ENCODE measurements at places on chromosomes 4 and X.

DNA sequence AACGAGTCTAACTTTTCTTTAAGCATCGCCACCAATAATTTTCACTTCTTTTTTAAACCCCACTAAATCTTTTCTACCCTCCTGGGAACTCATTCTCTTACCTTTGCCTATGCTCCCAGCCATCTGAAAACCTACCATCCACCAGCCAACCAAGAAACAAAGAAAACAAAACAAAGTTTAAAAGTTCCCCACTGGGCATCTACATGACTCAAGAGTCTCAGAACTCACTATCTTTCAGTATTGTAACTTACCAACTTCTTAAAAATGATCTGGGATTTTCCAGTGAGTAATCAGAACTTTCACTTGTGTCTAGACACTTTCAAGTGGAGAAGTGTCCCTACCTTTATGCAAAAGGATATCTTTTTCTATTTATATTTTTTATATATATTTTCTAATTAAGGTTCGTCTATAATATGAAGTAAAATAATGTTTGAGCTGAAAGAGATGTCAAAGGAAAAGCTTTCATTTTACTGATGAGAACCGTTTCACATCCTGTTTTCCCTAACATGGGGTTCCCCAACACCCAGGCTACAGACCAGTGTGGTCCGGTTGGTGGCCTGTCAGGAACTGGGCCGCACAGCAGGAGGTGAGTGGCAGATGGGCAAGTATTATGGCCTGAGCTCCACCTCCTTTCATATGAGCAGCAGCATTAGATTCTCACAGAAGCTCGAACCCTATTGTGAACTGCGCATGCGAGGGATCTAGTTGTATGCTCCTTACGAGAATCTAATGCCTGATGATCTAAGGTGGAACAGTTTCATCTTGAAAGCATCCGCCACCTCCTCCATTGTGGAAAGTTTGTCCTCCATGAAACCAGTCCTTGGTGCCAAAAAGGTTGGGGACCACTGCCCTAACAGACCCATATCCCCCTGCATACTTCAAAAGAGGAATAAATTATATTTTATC, 9.8 kb upstream of the TIGD2 start:
- DNase-seq, result peak; percentile 27

GRCh38 chr4:8708401-8709021, 115.9 kb downstream of the CPZ start:
- DNase-seq, result no peak

DNA sequence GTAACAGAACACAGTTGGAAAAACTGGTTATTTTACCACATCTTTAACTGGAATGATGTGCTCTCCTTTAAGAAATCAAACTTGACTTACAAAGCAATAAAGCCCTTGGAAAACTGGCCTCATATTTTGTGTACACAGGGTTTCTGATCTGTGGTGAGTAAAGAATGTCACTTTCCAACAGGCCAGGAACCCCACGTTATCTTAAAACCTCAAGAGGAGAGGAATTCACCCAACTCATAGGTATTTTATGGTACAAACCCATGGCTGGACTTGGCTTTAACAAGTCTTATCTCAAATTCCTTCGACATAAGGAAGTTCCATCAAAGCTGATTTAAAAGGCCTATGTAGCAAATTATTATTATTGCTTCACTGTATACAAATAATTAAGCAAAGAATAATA, 1735.1 kb downstream of the PCDH7 start:
- DNase-seq, result peak; percentile 45

DNA sequence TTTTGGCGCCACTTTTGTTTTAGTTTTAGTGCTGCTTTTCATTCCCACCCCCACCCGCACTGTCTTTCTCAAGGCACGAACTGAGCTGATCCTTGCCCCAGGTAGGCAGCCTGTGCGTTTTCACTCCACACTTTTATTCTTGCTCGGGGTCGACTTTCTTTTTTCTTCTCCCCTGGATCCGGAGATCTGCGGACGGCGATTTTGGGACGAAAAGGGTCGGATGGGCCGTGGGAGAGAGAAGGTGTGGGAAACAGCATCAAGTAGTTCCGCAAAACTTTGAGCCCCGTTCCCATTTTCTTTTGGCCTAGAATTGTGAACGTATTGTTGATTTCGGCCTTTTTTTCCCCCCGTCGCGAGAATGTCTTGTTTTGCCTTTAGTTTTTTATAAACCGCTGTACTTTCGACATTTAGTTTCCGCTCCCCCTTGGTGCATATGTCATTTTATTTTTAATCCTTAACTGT, 531 bp downstream of the STAG2 start:
- no peak for DNase-seq

- DNase-seq, result peak; percentile 82
Observed at GRCh38 chr4:157992038-157992705, 180.7 kb downstream of the GASK1B start.

DNA sequence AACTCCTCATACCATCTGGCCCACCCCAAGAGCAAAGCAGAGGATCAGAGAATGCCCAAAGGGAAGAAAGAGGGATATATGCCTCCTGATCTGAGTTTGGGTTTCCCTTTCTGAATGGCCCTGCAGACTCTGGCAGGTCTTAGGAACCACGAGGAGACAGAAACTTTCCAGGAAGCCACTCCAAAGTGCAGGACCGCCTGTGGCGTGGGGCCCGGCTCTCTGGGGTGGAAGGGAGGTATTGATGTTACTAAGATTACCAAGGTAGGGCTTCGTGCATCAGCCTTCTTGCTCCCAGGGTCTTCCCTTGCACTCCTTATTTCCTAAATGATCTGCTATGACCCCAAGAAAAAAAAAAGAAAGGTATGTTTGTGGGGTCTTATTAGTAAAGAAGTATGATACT, 41.9 kb upstream of the SPRY1 start:
- no peak for DNase-seq

GRCh38 chr4:36328130-36328529, 46.7 kb downstream of the DTHD1 start:
- DNase-seq, result no peak

- DNase-seq, result no peak
Observed at GRCh38 chrX:334331-334891, 15.8 kb upstream of the GTPBP6 start.

- peak; percentile 93 for DNase-seq
Observed at GRCh38 chr4:146333187-146333894, 119.0 kb downstream of the REELD1 start.

DNA sequence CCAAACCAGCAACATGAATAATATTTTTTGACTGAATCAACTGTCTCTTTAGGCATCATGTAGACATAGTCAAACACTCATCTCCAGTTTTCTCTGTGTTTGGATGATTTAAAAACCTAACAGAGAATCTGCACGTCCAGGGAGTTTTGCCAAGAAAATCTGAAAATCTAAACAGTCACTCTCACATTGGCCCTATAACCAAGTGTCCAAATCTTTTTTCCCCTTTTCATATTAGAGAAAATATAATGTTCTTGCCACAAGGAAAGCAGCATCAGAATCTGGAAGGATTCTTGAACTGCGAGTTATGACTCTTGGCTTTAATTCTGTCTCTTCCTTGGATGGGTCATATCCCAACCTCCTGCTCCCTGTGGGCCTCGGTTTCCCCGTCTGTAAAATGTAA, 8.8 kb upstream of the CHRDL1 start:
- no peak for DNase-seq

GRCh38 chr4:151674804-151675391, 85.9 kb downstream of the GATB start:
- peak; percentile 61 for DNase-seq

GRCh38 chr4:89754531-89754930, 82.4 kb downstream of the SNCA start:
- DNase-seq, result peak; percentile 50

- no peak for DNase-seq
Observed at GRCh38 chr4:26137288-26137687, 183.5 kb upstream of the RBPJ start.

GRCh38 chr4:148062301-148062950, 330.5 kb downstream of the ARHGAP10 start:
- no peak for DNase-seq

- DNase-seq, result no peak
Observed at GRCh38 chr4:25700661-25701060, 45.0 kb downstream of the SLC34A2 start.

GRCh38 chr4:6201580-6202091, 1.3 kb upstream of the JAKMIP1 start:
- no peak for DNase-seq

DNA sequence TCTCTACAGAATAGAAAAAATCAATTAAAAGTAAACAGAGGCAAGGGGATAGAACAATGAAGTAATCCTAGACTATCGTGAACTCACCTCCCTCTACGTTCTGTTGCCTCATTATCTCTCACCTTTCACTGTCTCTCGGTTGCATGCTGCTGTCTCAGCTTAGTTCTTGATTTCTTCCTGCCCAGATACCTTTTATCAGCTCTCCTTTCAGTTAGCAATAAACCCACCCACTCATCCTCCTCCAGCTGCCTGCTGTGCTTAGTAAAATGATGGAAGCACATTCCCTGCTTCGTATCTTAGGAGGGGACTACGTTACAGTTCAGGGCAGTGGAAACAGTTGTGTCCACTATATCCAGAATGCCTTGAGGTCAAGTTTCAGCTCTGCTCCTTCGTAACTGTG, 1709.5 kb upstream of the AGA start:
- DNase-seq, result no peak

- DNase-seq, result no peak
Observed at GRCh38 chrX:30951003-30951402, 61.9 kb upstream of the TAB3 start.

DNA sequence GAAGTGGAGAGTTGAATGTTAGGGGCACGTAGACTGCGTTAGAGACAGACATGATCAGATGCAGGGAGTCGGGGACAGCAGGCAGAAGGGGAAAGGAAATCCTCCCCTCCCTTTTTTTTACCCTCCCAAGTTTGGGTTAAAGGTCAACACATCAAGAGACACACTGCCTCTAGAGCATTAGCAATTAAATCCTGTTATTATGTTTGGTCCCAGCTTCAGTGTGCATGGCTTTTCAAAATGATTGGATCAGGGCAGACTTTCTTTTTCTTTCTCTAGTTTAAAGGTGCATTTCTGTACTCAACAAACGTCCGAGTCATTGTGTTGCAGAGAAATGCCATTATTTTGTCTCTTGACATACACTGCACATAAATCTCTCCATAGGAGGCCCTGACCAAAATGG, 63.9 kb downstream of the USP26 start:
- DNase-seq, result no peak

GRCh38 chr4:120922381-120923206, at the start of gene PRDM5:
Gene PRDM5, minus strand, starts transcription at chr4:120922726. Its CDS starts 118 bp downstream, at chr4:120922608.
- DNase-seq, result peak; percentile 65

DNA sequence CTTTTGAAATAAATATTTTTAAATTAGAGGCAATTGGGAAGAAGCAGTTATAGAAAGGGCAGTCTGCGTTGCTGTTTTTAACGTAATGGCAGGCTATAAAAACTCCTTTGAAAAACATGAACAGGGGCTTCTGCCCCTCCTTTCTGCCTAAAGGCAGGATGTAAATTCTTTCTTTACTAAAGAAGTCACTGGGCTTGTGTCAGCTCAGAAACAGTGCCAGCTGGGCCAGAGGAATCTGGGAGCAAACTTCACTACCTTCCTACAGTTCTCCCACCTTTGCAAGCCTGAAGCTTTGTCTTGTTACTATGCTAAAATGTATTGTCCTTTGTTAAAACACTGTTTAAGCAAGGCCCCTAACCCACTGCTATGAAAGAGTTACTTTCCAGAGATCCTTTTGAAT, 1664.8 kb downstream of the RPA4 start:
- DNase-seq, result no peak

DNA sequence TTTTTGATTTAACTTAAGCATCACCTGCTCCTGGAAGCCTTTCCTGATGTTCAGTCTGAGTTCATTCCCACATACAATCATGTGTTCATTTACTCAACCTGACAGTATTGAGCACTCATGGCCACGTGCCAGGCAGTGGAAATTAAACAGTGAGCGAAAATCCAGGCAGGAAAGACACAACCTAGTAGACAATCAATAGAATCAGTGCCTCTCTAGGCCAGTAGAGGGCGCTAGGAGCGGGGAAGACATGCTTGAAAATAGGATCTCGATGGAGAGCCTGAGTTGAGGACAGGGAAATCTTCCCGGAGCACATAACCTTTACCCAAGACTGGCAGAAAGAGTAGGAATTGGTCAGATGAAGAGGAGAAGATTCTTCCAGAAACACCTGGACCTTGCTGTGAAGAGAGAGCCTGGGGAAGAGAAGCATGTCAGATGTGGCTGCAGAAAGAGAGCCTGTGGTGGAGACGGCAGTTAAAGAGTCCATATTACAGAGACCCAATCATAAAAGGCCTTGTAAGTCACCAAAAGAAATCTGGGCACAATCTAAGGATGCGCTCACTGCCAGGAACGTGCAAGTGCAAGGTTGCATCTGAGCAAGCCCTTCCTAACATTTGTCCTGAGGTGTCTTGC, 103.5 kb downstream of the LDB2 start:
- DNase-seq, result peak; percentile 63

GRCh38 chr4:185718578-185719499, 93.2 kb downstream of the SORBS2 start:
- DNase-seq, result no peak

GRCh38 chr4:140116442-140117104, 37.4 kb downstream of the MAML3 start:
- no peak for DNase-seq

DNA sequence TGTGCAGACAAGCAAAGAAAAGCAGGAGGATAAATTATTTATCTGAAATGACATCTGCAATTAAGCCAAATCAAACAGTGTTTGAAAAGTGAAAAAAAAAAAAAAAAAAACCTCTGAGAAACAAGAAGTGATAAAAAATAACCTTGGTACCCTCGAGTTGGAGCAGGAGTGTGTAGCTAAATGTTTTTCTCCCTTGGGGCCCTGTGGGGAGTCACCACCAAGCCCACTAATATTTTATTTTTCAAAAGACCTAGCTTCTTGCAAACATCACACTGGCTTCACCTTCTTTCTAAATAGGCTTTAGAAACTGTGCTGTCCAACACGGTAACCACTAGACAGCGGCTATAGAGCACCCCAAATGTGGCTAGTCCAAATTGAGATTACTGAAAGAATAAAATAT, 47.7 kb downstream of the SNX25 start:
- no peak for DNase-seq

DNA sequence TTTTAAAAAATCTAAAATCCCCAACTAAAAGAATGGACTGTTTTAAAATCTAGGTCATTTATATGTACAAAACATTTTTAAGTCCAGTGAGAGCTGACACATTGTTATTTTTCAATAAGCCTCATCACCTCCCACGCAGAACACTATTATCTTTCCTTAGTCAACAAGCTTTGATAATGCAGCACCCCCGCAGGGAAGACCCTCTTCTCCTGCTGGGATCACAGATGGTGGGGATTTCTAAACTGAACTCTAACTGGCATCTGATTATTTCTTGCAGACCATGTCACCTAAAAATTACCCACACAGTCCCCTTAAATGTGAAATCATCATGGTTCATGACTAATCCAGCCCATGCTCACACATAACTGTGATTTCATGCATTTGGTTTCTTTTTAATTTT, 11.6 kb downstream of the SYTL4 start:
- DNase-seq, result peak; percentile 65

- no peak for DNase-seq
Observed at GRCh38 chr4:3613967-3614730, 81.9 kb upstream of the LRPAP1 start.

DNA sequence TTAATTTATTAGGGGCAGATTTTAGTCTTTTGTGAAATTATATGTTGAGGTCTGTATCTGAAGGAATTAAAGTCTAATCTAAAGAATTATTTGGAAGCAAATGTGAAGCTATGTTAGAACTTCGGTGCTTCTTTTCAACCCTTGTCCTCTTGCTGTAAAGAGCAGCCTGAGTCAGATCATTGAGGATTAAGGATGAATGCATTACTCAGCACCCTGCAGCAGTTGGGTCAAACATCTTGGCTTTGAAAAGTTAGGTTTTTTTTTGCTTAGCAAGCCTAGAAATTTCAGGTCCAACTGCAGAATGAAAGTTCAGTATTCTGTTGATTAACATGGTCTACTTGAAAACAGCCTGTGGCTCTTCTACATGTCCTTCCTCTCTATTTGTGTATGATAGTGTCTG, 57.6 kb downstream of the SLC4A4 start:
- peak; percentile 43 for DNase-seq
